Metanephros (tissue), 2 donors: ENCODE measurements at places on chromosomes 7 and 10. TPM values are rescaled to one million over a fixed set of nuclear protein-coding genes. Genes with fewer than 3 reads are reported as not detected.

Gene COL1A2
- total RNA-seq: 1,434 TPM

Gene HOXA1
- 1.7 TPM for total RNA-seq

Gene ASZ1
- total RNA-seq: not detected

Gene UROS
- total RNA-seq: 32.6 TPM

Gene ADAM22
- total RNA-seq: 18.6 TPM

Gene GSTO1
- 50.7 TPM for total RNA-seq

Gene SMO
- 75.1 TPM for total RNA-seq

Gene CNTNAP2
- total RNA-seq: 41.5 TPM

Gene SPRN
- total RNA-seq: 1.7 TPM

Gene CFAP43
- 12.3 TPM for total RNA-seq

Gene NXPH1
- total RNA-seq: 0.23 TPM

Gene UCN3
- not detected for total RNA-seq

Gene CTAGE6
- 0.64 TPM for total RNA-seq

Gene SLIT1
- 3.3 TPM for total RNA-seq

Gene MPLKIP
- total RNA-seq: 33.8 TPM

Gene LMTK2
- total RNA-seq: 19.1 TPM

Gene SCRN1
- 39.9 TPM for total RNA-seq

Gene SLC16A12
- total RNA-seq: 22.7 TPM

Gene TPST1
- total RNA-seq: 62.7 TPM

Gene DPCD
- total RNA-seq: 22.4 TPM

Gene WIPF3
- total RNA-seq: 1.5 TPM

Gene GNAI1
- total RNA-seq: 101 TPM

Gene ZCCHC24
- 22.8 TPM for total RNA-seq

Gene HOXA5
- total RNA-seq: 42.4 TPM

Gene PCBD1
- 71.8 TPM for total RNA-seq

Gene ZNF503
- 72.3 TPM for total RNA-seq

Gene MMP21
- 0.23 TPM for total RNA-seq

Gene GTPBP10
- 10.5 TPM for total RNA-seq

Gene CCDC7
- total RNA-seq: 20.4 TPM
